ENCODE measurements at places on chromosomes 1 and 21.
A peak's percentile ranks its signal among the peaks of the same experiment; 100 is the strongest.

GRCh38 chr1:160911925-160912324, 26.9 kb upstream of the ITLN1 start:
- no peak for DNase-seq

GRCh38 chr1:109924316-109924715, 13.7 kb downstream of the CSF1 start:
- no peak for DNase-seq

DNA sequence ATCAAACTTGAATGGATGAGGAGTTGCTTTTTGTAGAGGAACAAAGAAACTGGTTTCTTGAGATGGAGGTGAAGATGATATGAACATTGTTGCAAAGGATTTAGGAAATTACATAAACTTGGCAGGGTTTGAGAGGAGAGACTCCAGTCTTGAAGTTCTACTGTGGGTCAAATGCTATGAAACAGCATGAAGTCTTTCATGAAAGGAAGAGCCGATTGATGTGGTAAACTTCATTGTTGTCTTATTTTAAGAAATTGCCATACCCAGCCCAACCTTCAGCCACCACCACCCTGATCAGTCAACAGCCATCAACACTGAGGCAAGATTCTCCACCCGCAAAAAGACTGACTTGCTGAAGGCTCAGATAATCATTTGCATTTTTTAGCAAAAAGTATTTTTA, 52.2 kb downstream of the SIPA1L2 start:
- no peak for DNase-seq

DNA sequence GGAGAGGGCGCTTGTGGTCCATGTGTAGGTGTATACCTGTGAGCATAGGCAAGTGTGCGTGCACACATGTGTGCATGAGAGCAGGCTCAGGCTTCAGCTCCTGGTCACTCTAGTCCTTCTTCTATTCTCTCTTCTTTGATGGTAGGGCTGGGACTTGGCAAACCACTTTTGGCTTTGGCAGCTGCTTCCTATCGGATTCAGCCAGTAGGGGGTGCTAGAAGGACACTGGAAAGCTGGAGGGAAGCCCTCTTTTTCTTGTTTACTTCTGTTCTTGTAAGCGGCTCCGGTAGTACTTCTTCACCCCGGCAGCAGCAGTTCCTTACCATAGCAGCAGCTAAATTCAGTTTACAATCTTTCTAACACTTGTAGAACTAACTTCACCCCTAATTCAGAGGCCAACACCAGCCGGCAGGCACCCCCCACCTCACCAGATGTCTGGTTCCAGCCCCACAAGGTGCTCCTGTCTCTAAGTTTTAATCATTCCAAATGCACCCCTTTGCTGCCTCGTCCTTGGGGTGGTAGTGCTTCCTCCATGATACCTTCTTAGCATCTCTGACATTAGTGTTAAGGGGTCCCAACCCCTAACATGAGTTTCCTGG, 25.1 kb downstream of the NENF start:
- DNase-seq: peak; percentile 36

- DNase-seq: no peak
Measured at GRCh38 chr1:85650645-85651044, 57.6 kb downstream of the ZNHIT6 start.

- no peak for DNase-seq
Measured at GRCh38 chr1:202130816-202131522, 8.3 kb downstream of the GPR37L1 start.

DNA sequence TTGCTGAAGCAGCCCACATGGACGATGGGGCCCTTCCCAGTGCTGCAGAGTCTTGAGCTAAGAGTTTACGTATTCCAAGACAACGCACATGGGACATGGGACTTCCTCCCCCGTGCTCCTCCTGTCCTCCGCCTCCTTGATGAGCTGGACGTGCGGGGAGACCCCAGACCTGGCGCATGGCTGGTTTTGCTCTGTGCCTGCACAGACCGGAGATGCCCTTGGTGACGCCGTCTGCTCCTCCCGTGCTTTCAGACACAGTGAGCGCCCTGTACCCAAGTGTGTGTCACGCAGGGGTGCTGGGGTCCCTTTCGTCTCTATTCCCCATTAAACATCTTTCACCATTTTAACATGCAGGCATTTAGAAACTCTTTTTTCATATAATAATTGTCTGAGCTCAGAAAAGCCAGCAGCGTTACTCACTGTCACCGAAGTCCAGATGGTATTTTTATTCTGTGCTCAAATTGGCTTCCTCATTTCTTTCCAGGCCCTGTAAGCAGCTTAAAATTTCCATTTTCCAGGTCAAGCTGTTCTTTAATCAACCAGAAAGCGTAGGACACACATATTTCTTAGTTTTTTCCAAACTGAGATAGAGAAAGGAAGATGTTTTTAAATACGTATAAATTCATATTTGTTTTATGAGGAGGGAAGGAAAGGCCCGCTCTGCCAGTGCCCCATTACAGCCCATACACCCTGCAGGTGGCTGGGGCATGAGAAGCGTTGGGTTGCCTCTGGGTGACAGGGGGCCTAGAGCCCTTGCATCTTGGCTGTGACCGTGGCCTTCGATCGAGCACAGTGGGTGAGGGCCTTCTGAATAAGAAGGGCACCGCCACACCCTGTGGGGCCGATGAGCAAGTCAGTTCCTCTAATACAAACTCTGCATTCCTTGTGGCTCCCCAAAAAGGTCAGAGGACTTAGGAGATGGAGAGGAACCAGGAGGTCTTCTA, 17.9 kb upstream of the ZBTB21 start:
- DNase-seq: no peak

- DNase-seq: no peak
Measured at GRCh38 chr1:89254658-89255287, 17.9 kb downstream of the GBP5 start.

DNA sequence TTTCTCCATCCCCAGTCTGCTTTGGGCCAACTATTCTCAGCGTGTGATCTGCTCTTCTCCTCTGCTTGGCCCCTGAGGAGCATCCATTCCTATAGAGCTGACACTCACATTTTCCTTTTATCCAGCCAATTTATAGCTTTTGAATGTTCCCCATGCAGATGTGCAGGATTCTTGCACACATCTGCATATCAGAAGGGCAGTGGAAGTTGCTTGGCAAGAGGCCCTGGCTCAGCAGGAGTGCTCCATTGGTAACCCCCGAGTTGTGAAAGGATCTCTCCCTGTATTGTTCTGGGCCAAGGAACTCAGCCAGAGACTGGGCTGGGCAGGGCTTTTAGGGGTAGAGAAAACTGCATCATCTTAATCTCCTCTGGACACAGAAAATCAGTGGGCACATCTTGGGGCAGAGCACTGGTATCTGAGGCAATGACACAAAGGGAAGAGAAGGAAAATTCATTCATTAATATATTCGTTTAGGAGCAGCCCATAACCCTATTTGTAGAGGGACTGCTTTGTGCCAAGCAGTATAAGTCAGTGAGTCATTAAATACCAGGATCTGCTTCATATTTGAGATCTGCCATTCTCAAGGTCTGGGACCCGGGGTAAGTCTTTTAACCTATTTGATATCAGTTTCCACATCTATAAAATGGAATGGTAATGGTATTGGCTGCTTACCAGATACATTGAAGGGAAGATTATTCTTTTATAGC, 31.0 kb upstream of the BEND5 start:
- DNase-seq: no peak

DNA sequence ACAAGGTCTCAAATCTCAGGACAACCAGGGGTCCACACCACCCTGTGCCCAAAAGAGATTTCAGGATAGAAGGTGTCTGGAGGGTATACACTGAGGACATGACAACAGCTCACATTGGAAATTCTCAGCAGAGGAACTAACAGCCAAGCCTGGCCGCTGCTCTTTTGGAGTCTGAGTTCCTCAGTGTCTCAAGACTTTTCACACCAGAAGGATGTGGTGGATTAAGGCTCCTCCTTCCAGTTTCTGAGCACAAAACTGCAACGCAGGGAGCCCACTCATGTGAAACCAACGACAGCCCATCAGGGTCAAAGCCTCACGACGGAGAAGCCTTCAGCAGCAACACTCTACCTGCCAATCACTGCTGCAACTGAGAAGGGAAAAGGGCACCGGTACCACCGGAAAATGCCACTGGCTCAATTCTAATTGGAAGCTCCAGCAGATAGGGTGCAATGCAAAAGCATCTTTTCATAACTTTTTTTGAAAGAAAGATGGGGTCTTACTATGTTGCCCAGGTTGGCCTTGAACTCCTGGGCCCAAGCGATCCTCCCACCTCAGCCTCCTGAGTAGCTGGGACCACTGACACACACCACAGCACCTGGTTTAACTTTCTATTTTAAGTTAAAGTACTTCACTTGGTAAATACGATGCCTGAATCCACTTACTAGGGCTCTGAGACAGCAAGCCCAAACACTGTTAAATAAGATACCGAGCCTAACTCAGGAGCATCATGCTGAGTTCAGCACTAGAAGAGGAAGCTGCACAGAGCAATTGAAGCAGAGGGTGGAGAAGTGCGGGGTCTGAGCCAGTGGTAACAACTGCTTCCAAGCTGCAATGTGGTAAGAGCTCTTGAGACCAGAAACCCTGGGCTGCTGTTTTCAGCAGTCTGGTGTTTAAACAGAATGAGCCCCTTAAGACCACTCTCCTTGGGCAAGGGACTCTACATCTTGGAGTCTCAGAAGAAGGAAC, 7.8 kb downstream of the CAPZB start:
- no peak for DNase-seq

GRCh38 chr1:58436615-58437297, 109.8 kb downstream of the OMA1 start:
- no peak for DNase-seq

DNA sequence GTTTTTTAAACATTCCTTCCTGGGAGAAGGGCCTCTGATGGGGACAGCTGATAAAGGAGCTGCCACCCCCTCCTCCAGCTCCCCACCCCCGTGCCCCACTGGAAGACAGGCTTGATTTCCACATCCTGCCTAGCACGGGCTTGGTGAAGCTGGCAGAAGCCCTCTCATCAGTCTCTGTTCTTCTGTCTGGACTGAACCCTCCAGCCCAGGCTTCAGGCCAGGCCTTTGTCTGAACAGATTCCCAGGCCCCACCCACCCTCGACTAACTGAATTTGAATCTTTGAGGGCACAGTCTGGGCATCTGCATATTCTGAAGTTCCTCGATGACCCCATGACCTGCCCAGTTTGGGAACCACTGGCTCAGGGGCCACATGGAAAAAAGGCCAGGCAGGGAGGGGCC, 75.3 kb downstream of the CD58 start:
- DNase-seq: no peak

Data from activated T-cell treated with anti-CD3 and anti-CD28 coated beads, Interleukin-2, amount 50 U/mL, for 1 hour (primary cell).